ENCODE measurements at places on chromosomes 12 and 14.

- no peak for DNase-seq
Measured at GRCh38 chr12:105107171-105107493, 399 bp upstream of the WASHC4 start.

- peak; percentile 44 for DNase-seq
Measured at GRCh38 chr14:87628129-87628528, 364.9 kb downstream of the GALC start.

DNA sequence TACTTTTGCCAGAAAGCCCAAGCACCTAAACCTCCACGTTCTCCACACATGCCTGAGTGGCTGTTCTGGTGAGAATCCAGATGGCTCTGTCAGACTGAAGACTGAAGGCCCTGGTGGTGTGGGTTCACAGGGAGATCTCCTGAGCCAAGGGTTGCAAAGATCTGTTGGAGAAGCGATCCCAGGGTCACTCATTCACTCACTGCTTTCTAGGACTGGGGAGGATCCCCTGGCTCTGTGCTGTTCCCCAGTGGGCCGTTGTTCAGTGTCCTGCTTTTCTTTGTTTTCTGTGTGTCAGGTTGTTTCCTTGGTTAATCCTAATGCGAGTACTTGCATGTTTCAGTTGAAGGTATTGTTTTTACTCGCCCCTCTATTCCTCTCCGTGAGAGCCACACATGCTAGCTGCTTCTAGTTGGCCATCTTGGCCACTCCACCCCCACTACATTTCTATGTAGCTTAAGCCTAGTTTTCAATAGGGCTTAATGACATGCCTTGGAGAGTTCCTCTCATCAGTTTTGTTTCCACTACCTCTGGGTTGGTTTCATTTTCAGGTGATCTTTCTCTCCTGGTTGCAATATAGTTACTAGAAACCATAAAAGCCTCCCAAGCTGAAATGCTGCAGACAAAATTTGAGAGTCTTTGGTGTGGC, 144.5 kb upstream of the SLC38A2 start:
- no peak for DNase-seq

GRCh38 chr14:96693987-96694386, 103.2 kb upstream of the VRK1 start:
- DNase-seq, result no peak

GRCh38 chr12:98371419-98371818, 144.0 kb upstream of the TMPO start:
- no peak for DNase-seq

DNA sequence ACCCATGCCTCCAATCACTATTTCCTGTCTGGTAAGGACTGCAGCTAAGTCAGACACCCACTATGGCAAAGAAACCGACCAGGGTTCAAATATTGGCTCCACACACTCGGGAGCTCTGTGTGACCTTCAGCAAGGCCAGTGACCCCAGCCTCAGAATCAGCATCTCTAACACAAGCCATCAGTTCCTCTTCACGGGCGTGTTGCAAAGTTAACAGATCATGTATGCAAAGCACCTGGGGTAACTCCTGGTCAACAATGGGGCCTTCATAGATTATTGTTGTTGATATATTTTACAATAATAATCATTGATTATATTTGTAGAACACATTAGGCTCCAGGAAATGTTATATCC, 6.2 kb upstream of the FAM222A start:
- no peak for DNase-seq

GRCh38 chr12:127284870-127285431, 982.0 kb upstream of the TMEM132C start:
- no peak for DNase-seq

GRCh38 chr14:71694591-71695530, 237.4 kb upstream of the RGS6 start:
- no peak for DNase-seq

GRCh38 chr12:9588749-9589148, 19.0 kb downstream of the KLRB1 start:
- DNase-seq, result no peak

DNA sequence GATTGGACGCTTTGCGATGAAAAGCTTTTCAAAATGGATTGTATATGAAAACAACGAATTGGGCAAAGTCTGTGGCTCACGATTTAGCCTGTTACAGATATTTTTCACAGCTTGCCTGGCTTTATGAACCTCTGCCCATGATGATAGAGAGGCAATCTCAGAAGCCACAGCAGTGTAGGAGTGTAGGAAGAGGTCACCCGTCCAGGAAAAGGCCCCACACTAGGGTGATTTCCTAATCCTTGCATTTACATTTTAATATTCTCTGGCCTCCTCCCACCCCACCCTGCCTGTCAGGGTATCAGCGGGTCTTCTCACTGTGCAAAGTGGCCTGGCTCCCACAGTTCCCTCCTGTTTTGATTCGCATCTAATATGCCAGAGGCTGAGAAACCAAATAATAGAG, 81.8 kb upstream of the FOXN3 start:
- DNase-seq, result no peak

GRCh38 chr12:106897981-106898901, 57.5 kb upstream of the TMEM263 start:
- DNase-seq, result no peak

GRCh38 chr12:14545144-14546124, 22.2 kb downstream of the PLBD1 start:
- no peak for DNase-seq

DNA sequence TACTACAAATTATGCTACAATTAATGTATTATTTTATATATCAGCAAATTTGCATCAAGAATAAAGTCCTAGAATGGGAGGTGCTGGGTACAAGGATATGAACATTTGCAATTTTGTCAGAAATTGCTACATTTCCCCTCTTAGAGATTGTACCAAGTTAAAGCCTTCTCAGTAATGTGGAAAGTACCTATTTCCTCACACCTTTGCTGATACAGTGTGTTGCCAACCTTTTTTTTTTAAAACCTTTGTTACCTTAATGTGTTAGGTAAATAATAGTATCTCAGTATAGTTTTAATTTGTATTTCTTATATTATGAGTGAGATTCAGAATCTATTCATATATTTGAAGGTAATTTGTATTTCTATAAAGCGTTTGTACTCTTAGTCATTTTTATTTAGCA, 95.4 kb upstream of the HIF1A start:
- no peak for DNase-seq

DNA sequence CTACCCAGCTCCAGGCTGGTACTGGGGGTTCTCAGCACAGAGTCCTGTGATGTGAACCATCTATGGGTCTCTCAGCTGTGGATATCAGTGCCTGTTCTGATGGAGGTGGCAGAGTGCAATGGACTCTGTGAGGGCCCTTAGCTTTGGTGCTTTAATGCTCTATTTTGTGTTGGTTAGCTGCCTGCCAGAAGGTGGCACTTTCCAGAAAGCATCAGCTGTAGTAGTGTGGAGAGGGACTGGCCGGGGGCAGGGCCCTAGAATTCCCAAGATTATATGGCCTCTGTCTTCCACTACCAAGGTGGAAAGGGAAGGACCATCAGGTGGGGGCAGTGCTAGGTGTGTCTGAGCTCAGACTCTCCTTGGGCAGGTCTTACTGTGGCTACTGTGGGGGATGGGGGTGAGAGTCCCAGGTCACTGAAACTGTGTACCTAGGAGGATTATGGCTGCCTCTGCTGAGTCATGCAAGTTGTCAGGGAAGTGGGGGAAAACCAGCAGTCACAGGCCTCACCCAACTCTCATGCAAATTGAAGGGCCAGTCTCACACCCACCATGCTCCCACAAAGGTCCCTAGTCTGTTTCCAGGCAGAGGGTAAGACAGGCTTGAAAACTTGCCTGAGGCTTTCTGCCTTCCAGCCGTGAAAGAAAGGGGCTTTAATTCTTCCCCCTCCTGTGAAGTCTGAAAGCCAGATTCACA, 878.1 kb downstream of the C12orf50 start:
- peak; percentile 3 for DNase-seq

GRCh38 chr12:19186722-19187661, 57.5 kb downstream of the PLEKHA5 start:
- DNase-seq, result no peak

DNA sequence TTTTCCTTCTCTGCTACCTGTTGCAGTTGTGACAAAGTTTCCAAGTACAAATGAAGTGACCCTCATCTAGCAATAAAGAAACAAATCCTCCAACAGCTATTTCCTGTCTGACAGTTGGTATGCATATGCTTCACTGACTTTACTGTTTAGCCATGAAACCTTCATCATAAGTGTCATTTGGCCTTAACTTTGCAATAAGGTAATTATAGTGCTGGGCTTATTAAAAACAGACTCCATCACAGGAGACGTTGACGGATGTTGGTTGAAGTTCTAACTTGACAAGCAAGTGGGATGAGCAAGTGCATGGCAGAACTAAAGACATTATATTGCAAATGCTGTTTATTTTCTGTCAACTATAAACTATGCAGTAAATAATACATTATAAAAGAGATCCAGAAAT, 425.2 kb downstream of the RPS29 start:
- DNase-seq, result no peak

DNA sequence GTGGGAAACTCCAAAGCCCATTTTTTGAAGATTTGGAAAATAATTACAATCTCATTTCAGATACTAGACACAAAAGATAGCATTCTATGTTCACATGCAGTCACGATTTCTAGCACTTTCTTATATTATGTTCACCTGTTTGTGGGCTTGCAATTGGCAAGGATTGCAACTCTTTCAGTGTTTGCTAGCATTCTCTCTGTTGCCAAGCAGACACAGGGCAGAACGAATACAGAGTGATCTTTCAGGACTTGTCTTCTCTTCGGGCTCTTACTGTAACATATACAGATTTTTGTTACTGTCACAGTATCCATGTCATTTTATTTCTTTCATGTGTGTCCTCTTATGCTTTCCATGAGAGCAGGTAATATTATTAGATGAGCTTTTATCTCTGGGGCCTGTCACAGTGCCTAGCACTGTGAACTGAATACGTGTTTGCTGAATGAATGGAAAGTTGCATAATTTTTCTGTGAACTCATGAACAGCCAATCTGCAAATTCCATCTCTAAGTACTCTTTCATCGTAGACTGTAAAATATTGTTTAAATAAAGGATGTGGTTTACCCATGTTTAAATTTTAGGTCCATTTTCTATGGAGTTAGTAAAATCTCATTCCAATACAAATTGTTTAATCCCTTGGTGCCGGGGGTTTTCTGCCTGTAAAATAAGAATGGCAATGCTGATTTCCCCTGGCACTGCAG, 105.1 kb downstream of the BMP4 start:
- no peak for DNase-seq

GRCh38 chr12:120264904-120265472, 542 bp downstream of the PXN start:
- no peak for DNase-seq

DNA sequence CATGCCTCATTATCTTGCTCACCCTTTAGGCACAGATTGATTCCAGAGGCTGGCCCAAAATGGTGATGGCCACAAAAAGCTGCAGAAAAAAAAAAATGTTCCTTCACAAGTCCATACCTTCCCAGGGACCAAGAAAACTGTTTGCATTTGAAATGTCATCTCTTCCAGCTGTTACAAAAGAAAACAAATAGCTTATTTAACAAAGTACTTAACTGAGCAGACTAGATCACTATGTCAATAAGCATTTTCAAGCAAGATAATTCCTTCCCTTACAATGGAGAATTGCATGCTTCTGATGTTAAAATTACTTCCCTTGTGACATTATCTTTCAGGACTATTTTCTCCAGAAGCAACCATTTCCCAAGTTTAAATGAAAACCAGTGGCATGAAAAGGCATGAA, 377.9 kb upstream of the KITLG start:
- no peak for DNase-seq

GRCh38 chr14:102208741-102209140, 69.0 kb downstream of the WDR20 start:
- no peak for DNase-seq

- DNase-seq, result no peak
Measured at GRCh38 chr14:21227981-21228380, 41.3 kb downstream of the HNRNPC start.

DNA sequence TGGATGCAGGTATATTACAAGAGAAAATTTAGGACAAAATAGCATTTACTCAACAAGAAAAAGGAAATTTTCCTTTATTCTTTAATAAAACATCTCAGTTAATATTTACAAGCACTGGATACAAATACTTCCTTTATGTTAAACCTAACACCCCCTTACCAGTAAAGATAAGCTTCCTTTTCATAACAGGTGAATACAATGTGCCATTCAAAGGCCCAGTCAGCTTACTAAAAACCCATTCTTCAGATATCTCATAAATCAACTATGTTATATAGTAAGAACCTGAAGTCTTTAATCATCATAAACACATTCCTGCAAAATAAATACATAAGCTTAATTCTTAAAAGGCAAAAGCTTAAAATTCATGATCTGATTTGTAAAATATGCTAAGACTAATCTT, 52.6 kb downstream of the LRP6 start:
- DNase-seq, result no peak

DNA sequence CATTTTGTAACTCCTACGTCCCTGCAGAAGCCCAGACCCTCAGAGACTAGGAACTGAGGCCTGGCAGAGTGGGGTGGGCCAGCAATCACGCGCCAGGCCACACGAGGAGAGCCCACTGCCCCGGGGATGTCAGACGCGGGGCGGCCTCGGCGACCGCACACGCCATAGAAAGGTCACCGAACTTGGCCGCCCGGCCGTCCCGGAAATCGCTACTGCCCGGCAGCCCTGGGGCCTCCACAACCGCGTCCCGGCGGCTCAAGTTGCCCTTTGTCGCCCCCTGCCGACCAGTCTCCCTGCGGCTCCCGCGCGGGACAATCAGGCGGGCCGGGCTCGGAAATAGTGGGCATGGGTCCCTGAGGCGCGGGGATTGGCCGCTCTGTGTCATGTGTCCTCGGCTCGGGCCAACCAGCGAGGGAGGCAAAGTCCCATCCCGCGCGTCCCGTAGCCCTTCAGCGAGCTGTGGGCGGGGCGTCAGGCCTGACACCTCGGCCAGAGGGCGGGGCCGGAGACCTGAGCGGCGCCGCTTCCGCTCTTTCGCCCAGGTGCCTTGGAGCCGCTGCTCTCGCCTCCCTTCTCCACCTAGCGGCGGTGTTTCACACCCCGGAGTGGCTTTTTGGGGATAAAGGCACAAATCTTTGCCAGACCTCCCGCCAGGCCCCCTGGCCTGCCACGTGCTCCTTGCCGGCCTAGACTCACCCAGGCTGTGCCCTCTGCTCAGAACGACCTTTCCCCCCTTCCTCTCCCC, 33.4 kb upstream of the DEGS2 start:
- DNase-seq, result peak; percentile 99

DNA sequence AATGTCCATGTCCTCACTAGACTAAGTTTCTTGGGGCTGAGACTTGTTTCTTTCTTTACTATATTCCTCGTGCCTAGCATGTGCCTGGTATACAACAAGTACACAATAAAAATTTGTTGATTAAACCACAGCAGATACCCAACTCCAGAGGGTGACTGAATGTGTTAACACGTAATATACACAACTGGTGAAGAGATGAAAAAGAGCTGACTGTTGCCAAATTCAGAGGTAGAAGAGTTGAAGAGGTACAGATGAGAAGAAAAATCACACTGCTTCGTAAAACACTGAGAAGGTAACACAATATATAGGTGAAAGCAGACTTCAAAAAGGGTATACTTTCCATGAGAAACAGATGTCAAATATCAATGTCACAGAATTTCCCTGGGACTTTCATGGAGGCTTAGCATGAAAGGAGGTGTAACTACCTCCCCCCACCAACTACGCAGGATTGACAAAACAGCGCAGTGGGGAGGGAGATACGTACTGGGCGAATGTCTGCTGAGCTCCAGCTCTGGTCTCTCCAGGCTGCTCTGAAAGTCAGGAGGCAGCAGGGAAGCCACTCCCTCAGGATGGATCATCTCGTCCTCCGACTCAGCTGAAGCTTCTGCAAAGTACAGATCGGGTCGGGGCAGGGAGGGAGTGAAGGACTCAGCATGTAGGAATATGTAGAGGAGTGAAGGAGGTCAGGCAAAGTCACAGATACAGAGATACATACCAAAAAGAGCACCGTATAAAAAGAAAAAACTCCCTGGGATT, 5.3 kb downstream of the ACIN1 start:
- no peak for DNase-seq
